ENCODE measurements at places on chromosomes 5 and 9.

DNA sequence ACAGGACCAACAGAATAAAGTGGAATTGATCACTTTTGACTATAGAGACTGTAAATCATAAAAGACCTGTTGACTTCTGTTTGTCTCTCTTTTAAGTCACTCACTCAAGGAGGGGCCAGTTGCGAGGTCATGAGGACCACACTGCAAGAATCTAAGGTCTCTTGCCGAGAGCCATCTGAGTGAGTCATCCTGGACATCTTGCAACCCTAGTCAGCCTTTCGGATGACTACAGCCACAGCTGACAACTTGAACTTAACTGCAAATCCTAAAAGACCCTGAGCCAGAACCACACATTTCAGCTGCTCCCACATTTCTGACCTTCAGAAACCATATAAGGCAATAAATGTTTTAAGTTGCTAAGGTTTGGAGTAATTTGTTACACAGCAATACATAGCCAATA, 129.7 kb upstream of the RAD23B start:
- no peak for DNase-seq

DNA sequence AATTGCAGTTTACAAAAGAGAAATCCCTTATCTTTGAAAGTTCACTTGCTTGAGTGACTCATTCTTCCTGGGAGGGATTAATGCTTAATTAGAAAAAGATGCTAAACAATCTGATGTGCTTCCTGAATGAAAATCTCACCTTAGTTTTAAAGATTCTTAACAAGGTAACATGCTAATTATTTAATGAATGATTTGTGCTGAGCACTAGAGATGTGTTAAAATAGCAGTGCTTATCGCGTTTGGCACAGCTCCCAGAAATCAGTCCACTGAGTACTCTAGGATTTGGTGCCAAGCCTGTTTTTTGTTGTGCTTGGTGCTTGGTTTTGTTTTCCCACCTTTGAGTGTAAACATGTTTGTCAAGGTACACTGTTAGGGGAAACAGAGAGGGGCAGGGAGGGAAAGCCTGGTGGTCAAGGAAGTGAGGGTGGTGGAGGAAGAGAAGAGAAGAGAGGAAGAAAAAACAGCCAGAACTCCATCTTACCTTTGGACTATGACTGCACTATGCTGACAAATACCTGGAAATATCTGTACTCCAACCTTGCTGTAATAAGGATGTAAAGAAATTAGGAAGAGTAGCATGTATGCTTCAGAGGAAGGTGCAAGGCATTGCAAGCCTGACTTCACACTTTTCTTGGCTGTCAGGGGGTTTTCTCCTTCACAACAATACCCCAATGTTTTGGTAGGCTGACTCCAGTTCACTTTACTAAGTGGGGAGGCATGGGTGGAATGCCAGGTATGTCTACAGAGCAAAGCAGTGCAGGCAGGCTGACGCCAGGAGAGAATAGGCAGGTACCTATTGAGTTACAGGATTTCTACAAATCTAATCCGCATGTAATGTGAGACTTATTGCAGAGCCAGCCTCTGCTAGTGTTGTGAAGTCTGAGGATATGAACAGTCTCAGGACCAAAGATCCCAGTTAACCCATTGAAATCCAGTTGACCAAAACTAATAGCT, 157.2 kb upstream of the ISL1 start:
- DNase-seq = no peak

- DNase-seq = no peak
Observed at GRCh38 chr5:142201471-142201887, 92.9 kb downstream of the NDFIP1 start.

- no peak for DNase-seq
Observed at GRCh38 chr5:80656425-80656824, 1.6 kb upstream of the DHFR start.

GRCh38 chr5:86500947-86501346, 116.8 kb upstream of the COX7C start:
- no peak for DNase-seq

DNA sequence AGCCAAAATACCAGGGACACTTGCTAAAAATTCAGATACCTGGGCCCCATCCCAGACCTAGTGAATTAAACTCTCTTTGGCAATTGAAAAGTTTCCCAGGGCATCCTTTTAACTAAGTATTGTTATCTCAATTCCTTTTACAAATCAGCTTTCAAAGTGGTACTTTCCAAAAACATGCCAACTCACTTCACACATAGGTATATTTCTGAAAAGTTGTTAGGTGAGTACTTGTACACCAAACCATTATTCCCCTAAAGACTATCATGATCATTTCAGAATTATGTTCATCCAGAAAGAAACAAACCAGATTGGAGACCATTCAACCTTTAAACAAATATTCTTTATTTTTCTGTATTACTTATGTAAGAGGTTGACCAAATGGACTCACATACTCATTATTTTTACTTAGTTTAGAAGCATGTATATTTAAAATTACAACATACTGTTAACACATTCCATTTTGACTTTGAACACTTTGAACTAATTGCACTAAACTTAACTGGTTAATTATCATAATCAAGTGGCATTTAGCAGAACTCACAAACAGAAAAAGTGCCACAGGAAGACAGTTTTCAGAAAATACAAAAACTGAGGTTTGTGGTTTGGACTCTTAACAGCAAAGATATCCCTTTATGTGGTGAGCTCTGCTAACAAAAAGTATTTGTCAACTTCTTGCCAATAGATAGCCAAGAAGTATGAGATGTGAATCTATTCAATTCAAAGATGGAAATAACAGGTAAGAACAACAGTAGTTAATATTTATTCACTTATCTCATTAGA, 40.7 kb downstream of the KIAA0825 start:
- no peak for DNase-seq

DNA sequence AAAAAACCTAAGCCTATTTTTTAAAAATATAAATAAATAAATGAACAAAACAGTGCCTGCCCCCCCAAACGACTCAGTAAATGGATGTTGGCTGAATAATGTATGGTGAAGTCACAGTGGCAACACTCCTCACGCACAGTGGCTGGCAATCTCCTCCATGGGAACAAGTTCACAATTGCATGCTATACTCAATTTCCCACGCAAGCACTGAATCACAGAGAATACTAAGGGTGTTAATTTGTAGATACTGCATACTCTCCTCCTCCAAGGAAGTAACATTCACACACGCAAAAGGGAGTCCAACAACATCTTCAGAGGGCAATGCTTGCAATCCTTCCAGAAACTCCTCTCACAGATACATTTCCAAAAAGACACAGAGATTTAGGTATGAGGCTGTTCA, 47.5 kb downstream of the SERINC5 start:
- DNase-seq = no peak

DNA sequence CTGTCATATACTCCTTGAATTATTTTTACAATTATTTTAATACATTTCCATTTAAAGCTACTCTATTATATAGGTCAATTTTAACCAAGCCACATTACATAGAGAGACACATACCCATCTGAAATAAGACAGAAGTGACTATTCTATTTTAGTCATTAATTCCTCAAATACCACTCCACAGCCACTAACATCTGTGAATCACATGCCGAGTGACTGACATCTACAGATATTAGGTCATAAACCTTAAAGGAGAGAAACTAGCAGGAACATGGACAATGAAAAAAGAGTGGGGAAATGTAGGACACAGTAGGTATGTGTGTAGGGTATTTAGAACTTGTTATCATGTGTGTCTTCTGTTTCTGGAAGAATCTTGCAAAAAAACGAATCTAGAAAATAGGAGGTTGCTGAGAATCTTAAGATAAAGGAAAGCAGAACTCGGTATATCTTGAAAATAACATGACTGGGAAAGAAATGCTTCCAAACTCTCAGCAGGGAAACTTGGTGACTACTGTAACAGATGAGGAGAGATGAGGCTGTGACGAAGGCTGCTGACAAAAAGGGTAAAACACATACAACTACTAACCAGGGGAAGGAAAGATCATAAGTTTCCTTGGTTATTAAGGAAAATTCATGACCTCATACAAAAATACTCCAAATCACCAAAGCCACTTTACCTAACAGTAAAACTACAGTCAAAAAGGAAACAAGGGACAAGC, 84.6 kb downstream of the PLPP1 start:
- no peak for DNase-seq

DNA sequence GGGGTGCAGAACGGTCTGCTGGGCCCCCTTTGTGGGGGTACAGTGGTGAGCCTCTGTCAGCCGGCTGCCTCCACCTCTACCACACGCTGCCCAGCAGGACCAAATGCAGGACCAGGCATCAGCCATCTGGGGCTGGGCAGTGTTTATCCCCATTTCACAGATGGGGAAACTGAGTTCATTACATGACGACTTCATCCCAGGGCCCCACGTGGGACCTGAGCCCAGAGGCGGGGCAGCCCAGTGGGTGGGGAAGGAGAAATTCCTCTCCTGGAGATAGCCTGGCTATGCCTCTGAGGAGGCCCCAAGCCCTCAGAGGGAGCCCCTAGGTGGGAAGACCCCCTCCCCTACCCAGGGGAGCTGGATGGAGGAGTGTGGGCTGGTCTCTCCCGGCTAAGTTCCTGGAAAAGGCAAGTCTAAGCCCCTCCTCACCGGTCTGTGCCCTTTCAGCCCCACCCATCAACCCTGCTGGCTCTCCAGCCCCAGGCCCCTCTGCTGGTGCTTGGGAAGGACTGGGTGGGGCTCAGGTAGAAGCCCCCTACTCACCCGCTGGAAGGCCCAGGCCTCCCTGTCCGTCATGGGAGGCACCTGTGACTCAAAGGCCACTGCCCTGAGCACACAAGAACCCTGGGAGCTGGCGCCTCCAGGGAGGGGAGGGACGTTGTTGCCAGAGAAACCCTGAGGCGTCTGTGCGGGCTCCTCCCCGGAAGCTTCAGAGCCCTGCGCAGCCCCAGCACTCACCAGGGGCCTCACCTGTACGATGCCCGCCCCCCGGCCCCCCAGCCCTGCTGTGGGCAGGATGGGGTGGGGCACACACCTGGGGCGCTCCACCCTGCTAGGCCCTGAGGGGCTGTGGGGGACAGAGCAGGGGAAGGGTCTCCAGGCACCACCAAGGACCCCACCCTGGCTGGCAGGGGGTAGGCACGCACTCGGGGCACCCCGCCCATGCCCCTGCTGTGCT, 7.4 kb upstream of the CCDC187 start:
- no peak for DNase-seq

DNA sequence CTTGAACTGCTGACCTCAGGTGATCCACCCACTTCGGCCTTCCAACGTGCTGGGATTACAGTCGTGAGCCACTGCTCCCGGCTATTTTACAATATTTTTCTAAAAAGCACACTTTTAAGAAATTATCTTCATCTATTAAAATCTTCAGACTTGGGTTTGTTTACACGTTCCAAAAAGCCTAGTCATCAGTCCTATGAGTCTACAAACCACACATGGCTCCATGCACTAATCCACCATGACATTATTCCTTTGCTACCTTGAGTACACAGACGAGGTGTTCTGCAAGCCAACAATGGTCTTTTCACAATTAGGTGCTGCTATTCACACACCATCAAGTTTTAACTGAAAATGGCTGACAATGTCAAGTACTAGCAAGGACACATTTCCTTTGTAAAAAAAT, 41.0 kb downstream of the TRPM6 start:
- no peak for DNase-seq

GRCh38 chr5:124599028-124599973, 147.1 kb downstream of the ZNF608 start:
- DNase-seq = no peak

DNA sequence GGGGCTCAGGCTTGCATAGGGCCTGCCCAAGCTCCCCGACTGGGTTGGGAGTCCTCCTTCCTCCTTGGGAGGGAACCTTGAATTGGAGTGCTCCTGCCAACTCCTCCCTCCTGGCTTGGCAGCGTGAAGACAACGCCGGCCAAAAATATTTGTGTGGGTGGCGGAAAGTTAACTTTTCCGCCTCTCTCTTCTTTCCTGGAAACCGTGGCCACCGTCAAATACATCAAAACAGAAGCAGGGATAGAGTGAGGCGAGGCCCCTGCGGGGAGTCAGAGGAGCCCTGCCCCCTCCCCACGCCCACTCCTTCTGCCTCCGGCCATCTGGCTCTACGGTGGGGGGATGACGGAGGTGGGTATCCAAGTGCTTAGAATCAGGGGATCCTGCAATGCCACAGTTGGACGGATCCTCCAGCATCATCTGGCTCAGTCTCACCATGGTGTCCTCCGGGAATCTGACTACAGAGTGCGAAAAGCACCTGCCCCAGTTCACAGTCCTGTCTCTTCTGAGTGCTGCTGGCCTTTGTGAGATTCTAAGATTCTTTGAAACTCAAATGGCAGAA, 25.2 kb upstream of the SYNPO start:
- DNase-seq = no peak

DNA sequence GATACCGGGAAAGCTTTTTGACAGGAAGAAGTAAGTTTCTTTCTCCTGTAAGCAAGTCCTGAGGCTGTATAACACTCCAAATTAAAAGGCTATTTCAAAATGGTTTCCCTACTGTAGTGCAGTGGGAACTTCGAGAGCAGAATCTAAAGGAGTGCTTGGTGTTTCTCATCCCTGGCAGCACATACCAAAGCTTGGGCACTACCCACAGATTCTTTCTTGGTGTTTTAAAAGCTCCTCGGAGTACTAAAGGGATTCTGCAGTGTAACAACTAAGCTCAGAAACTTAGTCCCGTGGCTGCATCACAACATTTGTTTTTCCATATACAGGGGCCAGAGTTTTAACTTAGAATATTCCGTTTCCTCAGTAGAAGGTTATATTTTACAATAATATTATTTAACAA, 5.6 kb upstream of the APC start:
- DNase-seq = no peak

GRCh38 chr9:113164536-113165300, 13.9 kb downstream of the SLC31A2 start:
- no peak for DNase-seq

DNA sequence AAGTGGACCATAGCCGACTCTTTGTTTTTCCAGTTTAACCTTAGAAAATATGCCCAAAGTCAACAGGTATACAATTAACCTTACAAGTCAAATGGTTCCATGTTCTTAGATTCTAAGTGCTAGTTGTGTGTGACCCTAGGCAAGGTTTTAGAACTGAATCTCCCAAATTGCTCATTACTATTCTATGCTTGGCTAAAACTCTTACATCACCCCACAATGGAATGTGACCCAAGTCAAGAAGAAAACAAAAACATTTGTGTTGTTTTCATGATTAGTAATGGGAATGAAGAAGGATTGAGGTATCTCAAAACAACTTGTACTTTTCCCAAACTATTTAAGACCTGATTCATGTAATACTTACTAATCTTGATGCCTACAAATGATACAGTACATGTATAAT, 159.2 kb downstream of the ARRDC3 start:
- no peak for DNase-seq

- DNase-seq = no peak
Observed at GRCh38 chr5:65029178-65029577, 260.4 kb downstream of the CWC27 start.

DNA sequence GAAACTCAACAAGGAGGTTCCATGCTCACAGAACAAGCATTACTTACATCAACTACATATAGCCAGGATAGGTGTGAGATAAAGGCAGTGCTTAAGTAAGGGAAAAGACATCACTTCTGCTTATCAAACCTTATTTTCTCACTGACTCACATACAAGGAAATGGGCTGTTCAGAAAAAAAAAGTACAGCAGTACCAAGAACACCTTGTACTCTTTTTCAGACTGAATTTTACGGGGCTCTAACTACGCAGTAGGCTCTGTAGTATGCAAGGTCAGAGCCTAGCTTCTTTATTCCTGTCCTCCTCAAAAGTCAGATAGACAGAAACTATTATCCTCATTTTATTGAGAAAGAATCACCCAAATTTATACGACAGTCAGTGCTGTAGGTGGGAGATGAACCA, 5.8 kb downstream of the PSMB7 start:
- no peak for DNase-seq

Data from central memory CD8-positive, alpha-beta T cell (primary cell).